Omental fat pad (tissue), 4 donors: ENCODE measurements at places on chromosomes 4 and X.

- DNase-seq, result no peak
Observed at GRCh38 chr4:168569931-168570276, 73.1 kb downstream of the PALLD start.

DNA sequence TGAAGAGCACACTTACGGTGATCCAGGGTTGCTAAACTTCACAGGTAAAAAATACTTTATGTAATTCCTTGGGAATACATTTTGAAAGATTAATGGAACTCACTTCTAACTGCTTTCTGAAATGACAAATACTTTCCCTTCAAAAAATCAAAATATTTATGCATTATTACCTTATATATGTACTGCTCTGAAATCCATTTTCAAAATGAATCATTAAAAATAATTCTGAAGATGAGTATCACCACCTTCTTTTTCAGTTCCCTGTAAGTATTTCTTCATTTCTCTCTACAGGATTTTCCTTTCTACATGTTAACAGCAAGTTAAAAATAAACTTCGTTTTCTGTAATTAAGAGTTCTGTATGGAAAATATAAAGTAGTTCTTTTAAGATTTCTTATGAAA lies 428.6 kb downstream of the TMA16 start:
- no peak for DNase-seq

DNA sequence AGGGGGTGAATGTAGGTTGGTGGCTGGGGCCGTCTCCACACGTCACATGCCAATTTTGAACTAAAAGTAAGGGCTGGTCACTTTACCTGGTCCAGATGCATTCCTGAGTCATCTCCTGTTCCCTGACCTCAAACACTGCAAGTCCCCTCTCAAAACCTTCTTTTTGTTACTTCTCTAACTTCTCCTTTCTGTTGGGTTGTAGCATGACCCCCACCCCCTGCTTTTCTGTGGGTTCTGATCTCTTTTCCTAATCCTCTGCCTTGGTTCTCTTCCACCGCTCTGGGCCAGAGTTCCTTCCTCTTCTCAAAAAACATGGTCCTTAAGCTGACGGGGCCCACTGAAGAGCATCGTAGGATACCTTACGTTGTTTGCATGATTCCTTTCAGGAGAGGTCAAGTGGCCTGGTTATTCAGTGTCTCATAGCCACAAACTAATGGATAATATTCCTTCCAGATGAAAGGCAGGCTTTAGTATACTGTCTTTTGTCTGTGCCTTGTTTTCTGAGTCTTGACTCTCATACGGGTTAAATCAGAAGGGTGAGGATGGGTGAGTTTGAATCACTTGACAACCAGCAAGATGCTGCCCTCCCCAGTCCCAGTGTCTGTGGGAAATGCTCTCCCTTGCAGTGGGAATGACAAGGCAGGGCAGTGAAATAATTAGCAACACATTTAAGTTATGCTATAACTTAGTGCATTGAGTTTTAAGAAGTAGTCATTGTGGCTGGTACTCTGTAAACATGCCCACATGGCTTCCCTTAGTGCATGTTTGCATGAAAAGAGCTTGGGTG lies 15.1 kb downstream of the SMS start:
- DNase-seq, result no peak

- no peak for DNase-seq
Observed at GRCh38 chr4:30429813-30430761, 290.1 kb upstream of the PCDH7 start.

DNA sequence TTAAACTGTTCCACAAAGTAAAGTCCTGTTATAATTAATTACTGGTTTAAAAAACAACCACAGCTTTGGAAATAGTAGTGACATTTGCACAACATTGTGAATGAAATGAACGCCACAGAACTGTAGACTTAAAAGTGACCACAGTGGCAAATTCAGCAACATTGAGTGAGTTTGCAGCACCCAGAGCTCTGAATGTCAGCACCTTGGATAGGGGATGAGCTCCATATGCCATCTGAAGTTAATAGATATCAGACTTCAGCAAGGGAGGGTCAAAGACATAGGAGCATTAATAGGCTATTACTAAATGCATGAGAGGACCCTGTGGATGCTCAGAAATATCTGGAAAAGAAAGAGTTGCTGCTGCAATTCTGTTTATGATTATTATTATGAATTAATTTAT lies 55.3 kb upstream of the KCNIP4 start:
- DNase-seq, result no peak

DNA sequence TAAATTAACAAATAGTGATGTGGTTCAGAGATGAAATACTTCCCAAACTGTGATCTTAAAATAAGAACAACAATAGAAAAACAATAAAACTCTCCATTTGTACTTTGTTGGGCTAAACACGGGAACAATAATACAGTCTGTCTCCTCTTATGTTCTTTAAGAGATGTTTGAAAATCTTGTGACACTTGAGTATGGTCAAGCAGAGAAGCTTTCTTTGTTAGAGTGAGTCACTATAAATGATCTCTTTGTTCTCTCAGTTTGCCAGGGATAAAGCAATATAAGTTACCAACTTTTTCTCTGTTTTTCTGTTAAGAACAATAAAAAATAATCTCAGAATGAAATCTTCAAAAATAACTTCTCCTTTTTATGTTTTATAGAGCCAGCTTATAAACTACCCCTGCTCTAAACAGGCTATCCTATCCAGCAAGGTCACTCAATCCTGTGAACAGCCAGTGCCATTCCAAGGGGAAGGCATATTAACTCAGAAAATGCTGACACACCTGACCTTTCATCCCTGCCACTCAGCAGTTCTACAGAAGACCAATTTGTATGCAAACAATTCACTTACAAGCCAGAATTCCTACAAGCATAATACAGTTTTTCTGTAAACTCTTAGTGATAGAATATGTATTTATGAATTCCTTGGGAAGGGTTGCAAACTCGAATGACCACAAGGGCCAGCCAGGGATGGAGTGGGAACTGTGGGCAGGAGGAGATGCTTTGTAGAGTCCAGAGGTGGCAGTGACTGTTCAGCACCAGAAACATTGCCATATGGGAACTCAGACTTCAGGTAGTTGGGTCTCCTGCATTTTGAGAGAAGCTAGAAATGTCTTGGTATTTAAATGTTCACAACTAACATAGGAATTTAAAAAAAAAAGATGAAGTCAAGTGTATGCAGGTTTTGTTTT lies 52.2 kb downstream of the AFM start:
- DNase-seq, result no peak

- no peak for DNase-seq
Observed at GRCh38 chr4:80049402-80049801, 23.6 kb downstream of the ANTXR2 start.

DNA sequence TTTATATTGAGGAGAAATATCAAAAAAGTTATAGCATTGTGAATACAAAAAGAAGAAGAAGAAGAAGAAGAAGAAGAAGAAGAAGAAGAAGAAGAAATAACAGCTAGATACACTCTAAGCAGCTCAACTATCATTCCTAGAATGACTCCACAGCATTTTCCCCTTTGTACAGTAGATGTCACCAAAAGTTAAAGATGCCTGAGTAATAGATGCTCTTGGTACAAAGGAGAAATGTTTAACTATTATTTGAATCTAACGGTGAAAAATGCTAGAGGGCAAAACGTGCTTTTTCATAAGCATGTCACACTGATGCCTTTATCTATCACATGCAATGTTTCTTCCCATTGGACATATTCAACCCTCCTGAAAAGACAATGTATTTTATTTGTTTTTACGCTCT lies 178.4 kb upstream of the GPRIN3 start:
- DNase-seq, result no peak

DNA sequence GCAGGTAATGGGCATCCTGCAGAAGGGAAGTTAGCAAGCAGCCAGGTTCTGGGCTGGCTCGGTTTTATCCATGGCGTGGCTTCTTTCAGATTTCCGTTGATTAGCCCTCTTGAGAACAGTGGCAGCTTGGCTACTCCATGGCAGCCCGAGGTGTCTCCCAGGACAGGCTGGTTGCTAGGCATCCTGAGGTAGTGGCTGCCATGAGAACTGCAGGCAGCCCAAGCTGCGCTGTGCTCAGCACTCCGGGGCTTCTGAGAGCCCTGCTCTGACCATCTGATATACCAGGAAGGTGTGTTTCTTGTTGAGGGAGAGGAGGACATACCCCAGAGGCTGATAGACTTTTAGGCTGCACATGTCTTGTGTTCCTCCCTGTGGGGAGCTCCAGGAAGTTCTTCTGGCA lies 253.4 kb upstream of the CASK start:
- DNase-seq, result no peak

- DNase-seq, result no peak
Observed at GRCh38 chr4:99868126-99868596, 26.1 kb downstream of the LAMTOR3 start.

DNA sequence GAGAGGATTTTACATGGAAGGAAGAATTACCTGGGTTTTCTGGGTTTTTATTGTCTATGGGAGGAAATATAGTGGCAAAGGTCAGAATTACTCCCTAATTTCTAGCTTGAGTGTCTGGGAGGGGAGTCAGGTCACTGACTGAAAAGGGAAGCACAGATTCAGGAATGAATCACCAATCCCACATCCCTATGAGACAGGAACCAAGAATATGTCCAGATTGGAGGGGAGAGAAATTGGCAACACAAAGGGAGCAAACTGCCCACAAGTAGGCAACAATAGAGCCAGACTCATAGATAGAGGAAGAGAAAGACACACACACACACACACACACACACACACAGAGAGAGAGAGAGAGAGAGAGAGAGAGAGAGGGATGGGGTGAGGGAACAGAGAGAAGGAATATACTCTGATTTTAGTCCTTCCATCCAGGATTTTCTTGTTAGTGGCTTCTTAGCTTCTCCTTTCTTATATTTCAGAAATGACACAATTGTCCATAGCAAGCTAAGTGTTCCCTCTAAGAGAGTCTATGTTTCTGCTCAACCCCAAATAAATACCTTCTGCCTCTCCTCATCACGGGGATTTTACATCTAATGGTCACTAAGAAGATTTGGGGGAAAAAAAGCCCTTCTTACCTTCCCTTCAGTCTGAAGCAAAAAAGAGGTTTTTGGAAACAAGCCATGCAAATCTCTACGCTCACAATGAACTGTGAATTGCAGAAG lies 12.0 kb downstream of the P2RY10 start:
- DNase-seq, result no peak
